ENCODE measurements at places on chromosomes 5 and 9. TPM values are rescaled to one million over a fixed set of nuclear protein-coding genes. Genes with fewer than 3 reads are reported as not detected.

Gene REXO4
- polyA plus RNA-seq: 14.6 TPM

Gene UIMC1
- 21.9 TPM for polyA plus RNA-seq

Gene SPINK5
- polyA plus RNA-seq: 9.6 TPM

Gene C5orf52
- 0.09 TPM for polyA plus RNA-seq

Gene ENTPD2
- 0.53 TPM for polyA plus RNA-seq

Gene ZCCHC7
- 7.7 TPM for polyA plus RNA-seq

All from lung (tissue), 17 donors.